ENCODE measurements at places on chromosomes 2 and 18.

GRCh38 chr2:240644859-240645301 is 19.6 kb downstream of the GPR35 start:
- DNase-seq = no peak

DNA sequence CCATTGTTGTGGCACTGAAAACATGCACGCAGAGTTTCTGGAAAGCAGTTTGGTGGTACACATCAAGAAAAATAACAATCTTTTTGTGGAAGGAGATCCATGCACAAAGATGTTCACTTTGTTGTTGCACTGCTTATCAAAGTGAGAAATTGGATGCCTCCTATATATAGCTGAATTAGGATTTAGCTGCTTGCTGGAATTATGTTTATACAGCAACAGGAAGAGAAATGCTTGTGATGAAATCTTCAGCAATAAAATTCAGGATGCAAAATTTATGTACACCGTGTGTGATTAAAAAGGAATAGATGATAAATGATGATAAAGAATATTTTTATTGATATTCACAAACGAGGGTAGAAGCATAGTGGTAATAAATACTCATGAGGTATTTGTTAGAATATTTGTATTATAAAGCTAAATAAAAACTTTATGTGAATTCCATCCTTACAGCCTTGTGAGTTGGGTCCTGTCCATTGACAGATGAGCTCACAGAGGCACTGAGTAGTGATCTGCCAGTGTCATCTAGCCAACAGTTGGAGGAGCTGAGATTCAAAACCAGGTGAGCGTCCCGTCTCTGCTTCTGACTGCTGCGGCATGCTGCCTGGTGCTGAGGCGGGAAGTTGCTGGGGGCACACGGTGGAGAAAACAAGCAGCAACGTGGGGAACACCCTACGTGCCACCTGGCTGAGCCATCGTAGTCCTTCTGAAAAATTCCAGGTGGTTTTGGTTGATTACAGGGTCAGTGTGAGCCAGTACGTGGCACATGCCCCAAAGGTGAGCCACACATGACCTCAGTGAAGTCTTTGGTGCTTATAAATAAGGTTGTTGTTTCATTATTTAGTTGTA is 80.2 kb downstream of the ASAP2 start:
- no peak for DNase-seq

- no peak for DNase-seq
These were observed 69.3 kb downstream of the PPP4R1 start for GRCh38 chr18:9545029-9545428.

GRCh38 chr2:140248623-140249022 is 1468.4 kb upstream of the NXPH2 start:
- DNase-seq = no peak

GRCh38 chr2:218296200-218296599 is 3.9 kb upstream of the TMBIM1 start:
- no peak for DNase-seq

GRCh38 chr2:179264368-179265081 is at the start of gene SESTD1:
Gene SESTD1, minus strand, starts transcription at chr2:179264832. Its CDS starts 72,991 bp downstream, at chr2:179191841.
- peak; percentile 78 for DNase-seq
